Activated CD4-positive, alpha-beta T cell treated with anti-CD3 and anti-CD28 coated beads for 48 hours (primary cell): ENCODE measurements at places on chromosomes 4 and X.

GRCh38 chr4:86544310-86544966, 49.7 kb upstream of the PTPN13 start:
- no peak for DNase-seq

- DNase-seq: no peak
Observed at GRCh38 chr4:4968161-4968725, 51.0 kb downstream of the CYTL1 start.

DNA sequence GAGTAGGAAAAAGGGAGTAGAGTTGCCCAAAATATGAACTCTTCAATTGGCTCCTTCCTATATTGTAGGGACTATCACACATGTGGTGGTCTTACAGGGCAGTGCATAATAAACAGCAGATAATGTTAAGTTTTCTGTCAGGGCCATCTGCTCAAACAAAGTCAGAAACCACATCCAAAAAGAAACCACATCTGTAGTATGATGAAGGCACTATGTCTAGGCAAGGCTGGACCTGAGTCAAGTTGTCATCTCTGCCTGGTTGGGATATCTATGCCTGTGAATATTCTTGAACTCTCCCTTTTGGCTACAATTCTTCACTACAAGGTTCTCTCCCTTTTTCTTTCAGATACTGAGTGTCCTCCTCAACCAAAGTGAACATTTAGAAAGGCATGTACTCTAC, 109.4 kb upstream of the C1GALT1C1 start:
- no peak for DNase-seq

GRCh38 chr4:139243448-139244365, 36.3 kb downstream of the MGARP start:
- no peak for DNase-seq

DNA sequence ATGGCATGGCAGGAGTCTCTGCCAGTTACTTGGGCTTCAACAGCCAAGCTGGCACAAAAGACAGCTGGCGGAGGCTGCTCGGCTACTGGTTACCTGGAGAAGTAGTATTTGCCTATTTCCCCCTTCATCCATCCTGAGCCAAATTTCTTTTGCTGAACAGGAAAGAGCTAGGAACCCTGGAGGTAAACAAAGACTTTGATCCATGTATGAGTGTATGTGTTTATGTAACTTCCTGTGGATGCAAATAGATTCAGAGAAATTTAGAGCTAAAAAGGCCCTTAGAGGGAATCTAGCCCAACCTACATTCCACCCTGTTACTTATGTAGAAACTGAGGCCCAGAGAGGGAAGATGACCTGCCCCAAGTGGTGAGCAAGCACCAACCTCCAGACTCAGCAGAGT, 11.2 kb downstream of the AWAT2 start:
- DNase-seq: no peak

DNA sequence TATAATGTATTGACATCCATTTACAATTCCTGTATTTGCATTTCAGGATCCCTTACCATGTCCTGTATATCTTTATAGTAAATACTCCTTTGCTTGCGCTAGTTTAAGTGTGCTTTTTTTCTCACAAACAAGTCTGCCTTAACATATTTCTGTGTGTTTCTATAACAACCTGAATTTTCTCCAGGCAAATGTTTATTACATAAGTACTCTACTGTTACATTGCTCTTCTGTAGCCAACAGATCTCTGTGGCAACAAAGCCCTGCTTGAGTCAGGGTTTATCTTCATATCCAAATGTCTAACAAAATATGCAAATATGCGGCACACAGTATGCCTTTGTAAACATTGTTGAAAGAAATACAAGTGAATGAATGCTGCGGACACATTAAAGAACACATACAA, 625.5 kb downstream of the TLL1 start:
- no peak for DNase-seq

- DNase-seq: no peak
Observed at GRCh38 chr4:176988226-176988625, 195.5 kb upstream of the VEGFC start.

GRCh38 chrX:6890544-6891261, 256.8 kb upstream of the STS start:
- no peak for DNase-seq

GRCh38 chr4:8267077-8267476, 2.5 kb upstream of the HTRA3 start:
- DNase-seq: peak; percentile 64

- DNase-seq: no peak
Observed at GRCh38 chr4:152290366-152290921, 245.4 kb downstream of the FBXW7 start.

GRCh38 chrX:103629318-103630170, 769 bp downstream of the TCEAL1 start:
- peak; percentile 33 for DNase-seq

DNA sequence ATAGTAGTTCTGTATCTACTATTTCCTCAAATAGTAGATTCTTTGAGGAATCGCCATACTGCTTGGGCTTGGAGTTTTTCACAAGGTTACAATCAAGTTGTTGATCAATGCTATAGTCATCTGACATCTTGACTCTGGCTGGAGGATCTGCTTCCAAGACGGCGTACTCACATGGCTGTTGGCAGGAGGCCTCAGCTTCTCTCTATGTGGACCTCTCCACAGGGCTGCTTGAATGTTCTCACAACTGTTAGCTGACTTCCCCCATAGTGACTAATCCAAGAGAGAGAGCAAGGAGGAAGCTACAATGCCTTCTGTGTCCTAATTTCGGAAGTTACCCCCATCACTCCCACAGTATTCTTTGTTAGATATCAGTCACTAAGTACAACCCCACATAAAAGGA, 10.3 kb downstream of the EGFL6 start:
- DNase-seq: no peak

GRCh38 chr4:138199568-138200235, 42.4 kb downstream of the SLC7A11 start:
- DNase-seq: no peak

GRCh38 chrX:149531599-149531998, 9.2 kb upstream of the EOLA1 start:
- DNase-seq: no peak

DNA sequence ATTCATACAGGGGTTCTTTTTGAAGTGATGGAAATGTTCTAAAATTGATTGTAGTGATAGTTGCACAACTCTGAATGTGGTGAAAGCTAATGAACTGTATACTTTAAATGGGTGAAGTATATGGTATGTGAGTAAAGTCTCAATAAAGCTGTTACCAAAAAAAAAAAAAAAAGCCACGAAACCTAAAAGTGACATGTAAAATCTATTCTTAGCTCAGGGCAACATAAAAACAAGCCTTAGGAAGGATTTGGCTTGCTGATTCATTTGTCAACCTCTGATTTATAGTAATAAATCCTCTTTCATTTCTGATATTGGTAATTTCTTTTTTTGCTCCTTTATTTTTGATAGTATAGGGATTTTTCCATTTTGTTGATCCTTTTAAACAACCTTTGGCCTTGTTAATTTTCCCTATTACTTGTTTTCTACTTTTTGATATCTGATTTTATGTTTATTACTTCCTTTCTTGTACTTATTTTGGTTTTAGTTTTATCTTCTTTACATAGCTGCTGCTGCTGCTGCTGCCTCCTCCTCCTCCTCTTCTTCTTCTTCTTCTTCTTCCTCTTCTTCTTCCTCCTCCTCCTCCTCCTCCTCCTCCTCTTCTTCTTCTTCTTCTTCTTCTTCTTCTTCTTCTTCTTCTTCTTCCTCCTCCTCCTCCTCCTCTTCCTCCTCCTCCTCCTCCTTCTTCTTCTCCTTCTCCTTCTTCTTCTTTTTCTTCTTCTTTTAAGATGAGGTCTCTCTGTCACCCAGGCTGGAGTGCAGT, 79.4 kb downstream of the ADGRG4 start:
- DNase-seq: no peak

GRCh38 chrX:23784470-23785331, 1.7 kb downstream of the SAT1 start:
- no peak for DNase-seq

DNA sequence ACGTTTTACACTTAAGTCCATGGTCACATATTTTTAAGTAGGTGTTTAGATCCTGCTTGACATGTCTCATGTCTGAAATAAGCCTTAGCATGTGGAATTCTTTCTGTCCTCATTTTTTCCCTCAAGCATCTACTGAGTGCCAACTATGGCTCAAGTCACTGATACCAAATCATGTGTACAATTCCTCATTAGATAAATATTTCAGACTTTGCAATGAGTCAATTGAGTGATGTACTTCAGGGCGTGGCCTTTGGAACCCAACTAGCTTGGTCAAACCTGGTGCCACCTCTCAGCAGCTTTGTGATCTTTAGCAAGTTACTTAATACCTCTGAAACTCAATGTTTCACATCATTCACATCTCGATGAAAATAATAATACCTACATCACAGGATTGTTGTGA, 12.6 kb upstream of the JADE1 start:
- no peak for DNase-seq

- DNase-seq: no peak
Observed at GRCh38 chr4:173111031-173111430, 57.6 kb upstream of the GALNT7 start.

DNA sequence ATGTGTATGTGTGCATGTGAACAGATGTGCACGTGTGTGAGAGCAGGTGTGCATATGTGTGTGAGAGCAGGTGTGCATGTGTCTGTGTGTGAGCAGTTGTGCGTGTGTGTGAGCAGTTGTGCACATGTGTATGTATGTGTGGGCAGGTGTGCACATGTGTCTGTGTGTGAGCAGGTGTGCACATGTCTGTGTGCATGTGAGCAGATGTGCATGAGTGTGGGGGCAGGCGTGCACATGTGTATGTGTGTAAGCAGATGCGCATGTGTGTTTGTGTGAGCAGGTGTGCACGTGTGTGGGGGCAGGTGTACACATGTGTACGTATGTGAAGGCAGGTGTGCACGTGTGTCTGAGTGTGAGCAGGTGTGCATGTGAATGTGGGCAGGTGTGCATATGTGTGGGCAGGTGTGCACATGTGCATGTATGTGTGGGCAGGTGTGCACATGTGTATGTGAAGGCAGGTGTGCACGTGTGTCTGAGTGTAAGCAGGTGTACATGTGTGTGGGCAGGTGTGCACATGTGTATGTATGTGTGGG, 66.5 kb upstream of the LRPAP1 start:
- DNase-seq: no peak

DNA sequence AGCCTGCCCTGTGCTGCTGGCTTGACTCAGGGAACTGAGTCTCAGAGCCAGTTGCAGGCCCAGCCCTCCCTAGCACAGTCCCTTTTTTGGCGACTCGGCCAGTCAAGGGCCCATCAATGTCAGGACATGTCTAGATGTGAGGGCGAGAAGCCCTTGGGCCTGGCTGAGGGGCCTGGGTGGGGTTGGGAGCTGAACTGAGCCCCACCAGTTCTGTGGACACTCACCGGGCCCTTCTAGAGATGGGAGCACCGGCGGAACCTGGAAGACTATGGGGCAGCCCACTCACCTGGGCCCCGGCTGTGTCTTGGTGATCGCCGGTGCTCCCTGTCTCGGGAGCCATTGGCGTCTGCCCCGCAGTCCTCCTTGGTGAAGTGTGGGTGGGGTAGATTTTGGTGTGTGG, 245.9 kb downstream of the AFAP1 start:
- no peak for DNase-seq

GRCh38 chrX:75642811-75643361, 120.0 kb upstream of the ZDHHC15 start:
- no peak for DNase-seq

GRCh38 chr4:100848841-100849240, 331.0 kb upstream of the EMCN start:
- peak; percentile 13 for DNase-seq

DNA sequence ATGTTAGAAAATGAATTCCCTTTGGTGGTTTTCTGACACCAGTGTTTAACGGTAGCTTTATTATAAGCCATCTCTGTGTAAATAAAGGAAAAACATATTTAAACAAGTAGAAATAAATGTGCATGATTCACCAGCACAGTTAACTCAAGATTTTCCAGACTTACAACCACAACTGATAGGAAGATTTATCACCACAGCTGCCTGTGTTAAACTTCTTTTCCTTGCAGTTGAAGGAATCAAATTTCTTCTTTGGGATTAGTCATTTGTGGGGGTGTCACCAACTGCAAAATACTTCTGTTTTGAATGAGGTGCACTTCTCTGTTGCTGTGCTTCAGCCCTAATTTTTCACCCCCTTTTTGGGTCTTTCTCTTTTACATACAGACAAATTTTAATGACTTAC, 128.1 kb upstream of the STK26 start:
- DNase-seq: no peak

GRCh38 chr4:105361053-105361452, 112.8 kb downstream of the PPA2 start:
- DNase-seq: no peak

GRCh38 chr4:8409264-8410065, 31.1 kb downstream of the ACOX3 start:
- DNase-seq: peak; percentile 26

DNA sequence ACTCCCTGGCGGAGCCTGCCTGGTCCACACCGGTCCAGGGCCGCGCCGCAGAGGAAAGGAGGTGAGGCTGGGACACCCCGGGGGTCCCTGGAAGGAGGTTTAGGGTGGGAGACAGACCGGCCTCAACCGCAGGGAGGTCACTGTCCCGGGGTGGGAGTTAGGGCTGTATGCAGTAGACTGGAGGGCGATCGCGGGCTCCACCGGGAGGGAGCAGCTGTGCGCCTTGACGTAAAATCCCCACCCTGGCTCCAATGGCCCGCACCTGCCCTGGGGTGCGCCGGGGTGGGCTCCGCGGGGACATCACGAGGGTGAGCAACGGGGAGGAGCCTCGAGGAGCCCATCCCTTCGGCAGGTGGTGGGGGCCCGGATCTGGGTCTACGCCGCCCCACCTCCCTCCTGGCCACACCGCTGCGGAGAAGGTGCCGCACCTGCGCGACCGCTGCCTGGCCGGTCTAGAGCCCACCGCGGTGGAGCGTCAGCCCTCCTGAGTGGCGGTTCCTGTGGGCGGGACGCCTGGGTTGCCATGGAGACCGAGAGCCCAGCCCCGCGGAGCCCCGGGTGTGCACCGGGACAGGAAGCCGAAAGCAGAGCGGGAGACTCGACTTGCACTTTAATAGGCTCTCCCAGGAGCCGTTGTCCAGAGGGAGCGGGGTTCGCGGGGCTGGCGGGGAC, 105.1 kb downstream of the ADRA2C start:
- DNase-seq: peak; percentile 31

DNA sequence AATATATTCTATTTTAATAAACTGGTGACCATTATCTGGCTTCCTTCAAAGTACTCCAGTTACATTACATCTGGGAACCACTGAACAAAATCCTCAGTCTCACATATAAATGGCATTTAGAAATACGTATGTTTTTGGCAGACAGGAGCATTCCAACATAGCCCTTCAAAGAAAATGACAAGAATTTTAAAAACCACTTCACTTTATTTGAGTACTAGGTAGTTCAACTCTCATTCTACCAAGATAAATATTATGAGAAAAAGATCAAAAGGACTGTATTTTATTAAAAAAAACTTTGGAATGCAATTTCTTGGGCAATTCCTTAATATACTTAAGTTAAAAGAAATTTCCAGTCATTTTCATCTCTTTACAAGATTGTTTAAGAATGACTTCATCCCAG, 17.6 kb downstream of the TNIP3 start:
- DNase-seq: no peak

DNA sequence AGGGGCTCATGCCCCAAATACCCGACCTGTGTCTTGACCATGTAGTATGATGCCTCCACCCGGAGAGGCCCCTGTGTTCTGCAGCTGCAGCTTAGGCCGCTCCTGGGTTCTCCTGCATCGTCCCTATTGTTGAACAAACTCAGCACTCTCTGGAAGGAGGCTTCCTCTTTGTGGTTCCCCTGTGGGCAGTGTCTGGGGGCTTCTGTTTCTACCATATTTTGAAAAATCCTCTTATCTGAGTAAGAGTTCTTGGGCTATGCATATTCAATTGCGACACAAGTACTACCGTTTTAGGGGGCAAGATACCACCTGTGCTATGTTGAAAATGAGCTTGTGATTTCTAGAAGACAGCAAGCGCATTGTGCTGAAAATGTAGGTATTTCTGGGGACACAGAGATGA, 276.6 kb downstream of the DHRSX start:
- DNase-seq: no peak

- DNase-seq: no peak
Observed at GRCh38 chr4:22877486-22878052, 184.8 kb downstream of the GBA3 start.
